IPS DF 6.9 (cell line): ENCODE measurements at places on chromosomes 3 and 15.
A peak's percentile ranks its signal among the peaks of the same experiment; 100 is the strongest.

GRCh38 chr3:191330530-191331048 is 263 bp upstream of the UTS2B start:
- no peak for DNase-seq

DNA sequence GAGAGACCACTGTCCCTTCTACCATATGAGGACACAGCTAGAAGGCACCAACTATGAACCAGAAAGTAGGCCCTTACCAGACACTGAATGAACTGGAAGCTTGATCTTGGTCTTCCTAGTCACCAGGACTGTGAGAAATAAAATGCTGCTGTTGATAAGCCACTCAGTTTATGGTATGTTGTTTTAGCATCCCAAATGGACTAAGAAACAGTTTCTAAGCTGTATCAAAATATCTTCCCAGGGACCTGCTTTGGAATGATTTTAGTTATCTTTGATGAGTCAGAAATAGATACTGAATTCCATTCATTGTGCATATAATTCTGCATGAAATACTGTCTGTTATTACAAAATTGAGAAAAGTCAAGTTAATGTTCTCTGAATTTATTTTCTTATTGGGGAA is 18.6 kb downstream of the WDR76 start:
- DNase-seq, result no peak

DNA sequence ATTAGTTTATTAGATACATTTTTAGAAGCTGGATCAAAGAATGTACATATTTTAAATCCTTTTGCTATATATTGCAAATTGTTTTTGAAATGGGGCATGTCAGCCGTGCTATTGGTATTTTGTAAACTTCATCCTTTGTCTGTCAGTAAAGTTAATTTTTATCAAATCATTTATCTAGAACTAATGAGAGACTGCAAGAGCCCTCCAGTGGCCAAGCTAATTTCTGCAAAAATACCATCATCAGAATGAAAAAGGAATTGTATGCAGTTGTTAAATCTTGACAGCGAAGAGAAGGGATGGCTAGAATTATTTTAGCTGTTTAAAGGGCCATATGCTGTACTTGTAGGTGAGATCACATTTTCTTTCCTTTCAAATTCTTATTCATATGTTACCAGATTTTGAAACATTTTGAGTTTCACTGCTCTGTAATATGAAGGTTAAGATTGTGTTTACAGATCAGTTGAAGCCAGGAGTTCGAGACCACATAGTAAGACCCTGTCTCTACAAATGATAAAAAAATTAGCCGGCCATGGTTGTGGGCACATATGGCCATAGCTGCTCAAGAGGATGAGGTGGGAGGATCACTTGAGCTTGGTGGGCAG is 8.1 kb upstream of the CLDN11 start:
- no peak for DNase-seq

DNA sequence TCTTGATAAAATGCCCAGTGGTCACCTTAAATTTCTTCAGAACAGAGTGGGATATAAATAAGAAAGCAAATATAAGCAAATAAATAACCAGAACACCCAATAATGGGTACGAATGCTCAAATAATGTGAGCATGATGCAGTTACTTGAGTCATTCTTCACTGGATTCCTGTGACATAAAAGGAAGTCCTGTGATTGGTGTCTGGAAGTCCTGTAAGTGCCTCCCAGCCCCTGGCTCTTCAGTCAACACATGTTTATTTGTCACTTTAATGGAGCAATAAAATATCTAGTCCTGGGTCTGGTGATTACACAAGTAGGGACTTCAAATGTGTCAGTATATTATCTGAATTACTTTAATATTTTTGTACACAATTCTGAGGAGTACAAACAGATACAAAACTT is 30.4 kb downstream of the TMEM212 start:
- no peak for DNase-seq

GRCh38 chr3:80696280-80696679 is 928.5 kb upstream of the ROBO1 start:
- no peak for DNase-seq

DNA sequence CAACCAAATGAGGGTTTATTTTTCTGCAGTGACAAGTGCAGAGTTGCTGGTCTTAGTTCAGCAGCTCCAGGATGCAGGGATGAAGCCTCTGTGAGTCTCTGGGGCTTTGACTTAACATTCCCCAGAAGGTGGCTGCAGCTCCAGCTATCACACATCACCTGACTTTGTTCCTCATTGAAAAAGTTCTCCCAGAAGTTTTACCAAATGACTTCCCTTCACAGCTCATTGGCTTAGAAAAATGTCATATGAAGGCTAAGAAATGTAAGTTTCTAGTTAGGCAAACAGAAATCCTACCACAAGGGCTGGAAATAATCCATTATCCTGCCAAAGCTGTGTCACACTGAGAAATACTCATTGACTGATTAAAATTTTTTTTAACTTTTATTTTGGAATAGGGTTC is 184.9 kb downstream of the MINAR1 start:
- no peak for DNase-seq

- no peak for DNase-seq
Measured at GRCh38 chr3:47011371-47011770, 31.9 kb downstream of the NBEAL2 start.

GRCh38 chr3:7574435-7574834 is 713.5 kb downstream of the GRM7 start:
- no peak for DNase-seq

GRCh38 chr3:171429635-171430034 is 30.6 kb downstream of the TNIK start:
- peak; percentile 35 for DNase-seq

- DNase-seq, result no peak
Measured at GRCh38 chr3:135166266-135166825, 371.3 kb downstream of the EPHB1 start.

DNA sequence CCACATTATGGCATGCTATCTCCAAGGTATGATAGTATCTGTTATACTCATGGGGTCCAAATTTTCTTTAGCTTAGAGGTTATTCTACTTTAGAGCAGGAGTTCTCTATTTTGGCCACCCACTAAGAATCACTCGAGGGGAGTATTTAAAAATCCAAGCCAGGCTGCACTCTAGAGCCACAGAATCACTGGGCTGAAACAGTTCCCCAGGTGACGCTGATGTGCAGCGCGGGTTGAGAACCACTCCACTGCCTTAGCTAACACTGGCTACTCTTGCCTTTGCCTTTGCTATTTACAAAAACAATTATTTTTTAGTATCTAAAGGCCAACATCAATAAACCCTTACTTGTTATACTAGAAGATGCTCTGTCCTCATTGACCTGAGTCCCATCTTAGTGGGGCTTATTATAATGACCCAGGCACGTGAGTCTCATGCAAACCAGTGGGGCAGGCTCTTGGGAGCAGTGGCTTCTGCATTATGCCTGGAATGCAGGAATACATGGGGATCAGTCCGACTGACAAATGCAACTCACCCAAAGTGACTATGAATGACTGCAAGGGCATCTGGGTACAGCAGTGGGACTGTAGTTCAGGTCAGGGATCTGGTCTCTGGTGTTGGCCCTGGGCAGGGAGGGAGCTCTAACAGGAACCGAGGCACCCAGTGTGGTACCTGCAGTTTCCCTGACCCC is 21.7 kb upstream of the CGNL1 start:
- no peak for DNase-seq

DNA sequence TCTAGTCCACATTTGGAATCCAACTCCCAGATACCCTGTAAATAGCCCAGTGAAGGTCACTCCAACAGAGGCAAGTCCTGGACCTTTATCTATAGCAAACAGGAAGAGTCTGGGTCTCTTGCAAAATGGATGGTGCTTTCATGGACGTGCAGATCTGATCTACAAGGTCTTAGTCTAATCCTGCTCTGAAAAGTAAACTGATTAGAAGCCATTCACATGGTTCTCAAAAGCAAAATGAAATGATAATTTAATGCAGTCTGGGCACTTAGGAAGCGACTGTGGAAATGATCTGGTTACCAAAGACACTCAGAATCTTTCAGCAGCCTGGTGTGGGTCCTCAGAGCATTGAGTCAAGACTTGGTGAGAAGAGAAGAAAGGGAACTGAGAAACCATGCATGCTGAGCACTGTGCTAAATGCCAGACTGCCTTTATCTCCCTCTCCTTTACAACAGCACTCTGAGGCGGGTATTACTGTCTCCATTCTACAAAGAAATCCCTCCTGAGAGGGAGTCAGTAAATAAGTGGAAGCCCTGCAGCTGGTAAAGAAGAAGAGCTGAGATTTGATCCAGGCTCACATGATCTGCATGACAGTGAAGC is 29.0 kb downstream of the AQP9 start:
- DNase-seq, result no peak

DNA sequence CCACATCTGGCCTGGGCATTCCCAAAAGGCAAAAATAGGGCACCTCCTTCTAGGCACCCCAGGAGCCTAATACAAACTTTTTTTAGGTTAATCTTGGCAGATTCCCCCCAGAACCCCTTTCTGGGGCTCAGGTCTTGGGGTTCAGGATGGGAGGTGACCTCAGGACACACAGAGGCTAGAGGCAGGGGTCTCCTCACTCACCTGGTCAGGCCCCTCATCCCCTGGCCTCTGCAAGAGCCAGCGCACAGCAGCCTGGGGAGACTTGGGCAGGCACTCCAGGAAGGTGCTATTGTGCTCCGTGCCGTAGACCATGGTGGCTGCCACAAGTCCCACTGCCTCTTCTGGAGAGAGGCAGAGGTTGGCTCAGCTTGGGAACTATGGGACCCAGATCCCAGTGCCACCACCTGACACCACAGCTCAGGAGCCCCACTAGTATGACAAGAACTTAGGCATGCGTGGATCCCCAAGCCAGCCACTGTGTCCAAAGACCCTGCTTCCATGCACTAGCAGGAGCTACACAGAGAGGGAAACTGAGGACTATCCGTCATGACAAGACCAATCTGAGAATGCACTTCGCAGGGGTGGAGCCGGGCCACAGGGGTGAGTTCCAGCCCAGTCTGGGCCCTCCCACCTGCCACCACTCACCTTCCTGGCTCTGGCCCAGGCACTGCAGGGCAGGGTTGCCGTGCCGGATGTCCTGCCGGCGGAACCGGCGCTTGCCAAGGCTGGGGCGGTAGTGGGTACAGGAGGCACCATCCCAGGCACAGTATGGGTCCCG is 7.4 kb downstream of the SEMA3G start:
- DNase-seq, result no peak

- no peak for DNase-seq
Measured at GRCh38 chr15:88708655-88709054, 69.8 kb downstream of the ISG20 start.

DNA sequence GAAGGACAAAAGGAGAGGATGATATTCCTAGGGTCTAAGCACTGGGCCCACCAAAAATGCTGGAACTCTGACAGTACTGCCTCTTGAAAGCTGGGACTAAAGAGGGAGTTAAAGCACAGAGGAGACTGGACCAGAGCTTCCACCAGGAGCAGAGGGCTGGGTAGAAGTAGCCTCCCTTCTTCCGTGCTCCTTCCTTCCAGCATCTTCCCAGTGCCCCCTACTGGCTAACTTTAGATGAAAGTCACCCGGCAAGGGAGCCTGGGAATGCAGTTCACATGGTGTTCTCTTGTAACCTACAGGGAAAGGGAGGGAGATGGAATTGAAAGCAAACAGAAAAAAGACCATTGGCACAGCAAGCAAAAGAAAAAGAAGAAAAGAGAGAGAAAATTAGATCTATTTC is 106.1 kb upstream of the COL8A1 start:
- peak; percentile 84 for DNase-seq

DNA sequence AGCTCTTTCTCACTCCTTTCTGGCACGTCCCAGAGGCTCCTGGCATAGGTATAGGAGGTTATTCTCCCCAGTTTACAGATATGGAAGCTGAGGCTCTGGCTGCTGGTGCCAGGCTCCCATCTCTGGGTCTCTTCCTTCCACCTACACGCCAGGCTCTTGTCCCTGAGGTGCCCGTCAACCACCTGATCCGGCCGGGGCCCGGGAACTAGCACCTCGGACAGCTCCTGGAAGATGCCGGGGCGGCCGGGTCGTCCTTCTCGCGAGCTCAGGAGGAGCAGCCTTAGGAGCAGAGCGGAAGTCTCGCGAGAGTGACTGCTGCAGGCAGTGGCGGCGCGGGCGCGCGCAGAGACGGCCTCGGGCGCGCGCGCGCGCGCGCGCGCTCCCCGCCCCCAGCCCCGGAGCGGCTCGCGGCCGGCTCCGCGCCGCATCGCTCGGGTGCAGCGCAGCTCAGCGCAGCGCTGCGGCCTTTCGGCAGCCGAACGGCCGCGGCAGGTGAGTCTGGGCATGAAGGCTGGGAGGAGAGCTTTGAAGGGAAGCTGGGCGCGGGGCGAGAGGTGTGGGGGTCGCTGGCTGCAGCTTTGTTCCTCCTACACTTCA is at the start of gene SCAMP5:
Gene SCAMP5 (plus strand): TSS at position 382 of the 597 bp plus-strand sequence. CDS start 16,277 bp downstream, outside the sequence.
- DNase-seq, result peak; percentile 91

DNA sequence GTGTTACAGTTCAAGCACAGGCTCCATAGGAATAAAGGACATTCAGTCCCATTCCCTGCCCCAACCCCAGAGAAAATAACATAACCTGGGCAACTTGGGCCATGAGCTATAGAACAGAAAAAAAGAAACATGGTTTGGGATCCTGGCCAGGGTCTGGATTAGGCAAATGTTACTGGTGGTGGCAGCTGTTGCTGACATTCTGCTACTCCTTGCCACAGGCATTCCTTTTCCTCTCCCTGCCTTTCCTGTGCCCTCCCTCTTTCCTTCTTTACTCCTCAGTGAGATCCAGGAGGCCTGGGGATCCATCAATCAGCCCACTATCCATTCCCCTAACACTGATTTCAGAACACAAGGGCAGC is 129.1 kb downstream of the NTRK3 start:
- no peak for DNase-seq

- DNase-seq, result no peak
Measured at GRCh38 chr15:98873441-98874218, 134.0 kb downstream of the PGPEP1L start.

DNA sequence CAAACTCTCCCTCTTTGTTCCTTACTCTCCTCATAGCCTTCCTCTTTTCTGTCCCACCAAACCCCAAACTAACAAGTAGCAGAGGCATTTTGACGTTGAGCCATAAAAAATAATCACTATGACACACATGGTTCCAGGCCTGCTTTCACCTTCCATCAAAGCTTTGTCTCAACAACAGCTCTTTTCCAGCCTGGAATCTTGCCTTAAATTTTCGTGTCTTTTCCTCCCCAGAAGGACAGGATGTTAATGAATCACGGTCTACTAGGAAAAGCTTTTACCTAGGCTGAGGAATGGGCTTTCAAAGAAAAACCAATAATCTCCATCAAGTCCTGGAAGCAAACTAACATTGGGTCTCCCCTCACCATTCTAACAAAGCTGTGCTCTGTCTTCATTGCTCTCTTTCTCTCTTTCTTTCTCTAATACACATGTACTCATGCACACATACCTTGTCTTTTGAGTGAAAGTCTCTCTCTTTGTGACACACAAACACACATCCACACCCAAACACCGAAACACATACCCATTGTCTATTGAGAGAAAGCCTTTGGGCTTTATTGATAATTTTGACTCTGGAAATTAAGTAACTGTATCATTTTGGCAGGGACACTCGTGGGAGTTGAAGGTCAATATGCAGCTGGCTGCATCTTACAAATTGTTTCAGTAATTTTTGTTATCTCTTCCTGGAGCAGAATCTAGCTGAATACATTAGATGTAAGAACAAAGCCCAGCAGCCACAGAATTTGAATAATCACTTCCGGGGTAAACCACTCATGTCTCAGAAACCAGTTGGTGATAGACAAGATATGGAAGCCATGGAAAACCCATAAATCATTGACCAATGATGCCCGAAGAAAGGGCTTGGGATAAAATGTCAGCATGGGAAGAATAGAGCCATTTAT is 107.4 kb upstream of the SLC4A7 start:
- DNase-seq, result no peak
